ENCODE measurements at places on chromosomes 13 and 19.

DNA sequence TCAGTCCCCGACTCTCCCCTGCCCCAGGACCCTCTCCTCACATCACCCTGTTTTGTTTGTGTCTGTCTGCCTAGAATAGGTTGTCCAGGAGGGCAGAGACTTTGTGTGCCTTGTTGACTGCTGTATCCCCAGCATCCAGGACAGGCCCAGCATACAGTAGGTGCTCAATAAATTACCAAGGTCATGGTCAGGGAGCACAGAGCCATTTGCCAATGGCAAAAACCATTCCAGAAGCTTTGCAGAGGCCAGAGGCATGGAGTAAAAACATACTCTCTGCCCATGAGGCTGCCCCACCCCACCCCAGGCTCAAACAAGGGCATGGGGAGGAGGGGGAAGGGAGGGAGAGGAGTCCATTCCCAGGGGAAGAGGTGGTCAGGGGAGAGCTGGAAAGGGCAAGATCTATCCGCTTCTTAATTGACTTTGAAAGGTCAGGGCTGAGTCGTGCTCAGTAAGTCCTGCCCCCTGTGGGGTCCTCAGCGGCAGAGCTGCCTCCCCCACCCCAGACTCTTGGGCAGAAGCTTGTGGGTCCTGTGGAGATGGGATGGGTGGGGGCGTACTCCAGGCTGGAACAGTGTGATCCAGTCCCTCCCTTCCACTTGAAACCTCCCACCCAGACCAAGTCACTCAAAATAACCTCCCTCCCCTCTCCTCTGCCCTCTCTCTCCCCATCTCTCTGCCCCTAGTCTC, 4.4 kb downstream of the GPR4 start:
- DNase-seq: no peak

- DNase-seq: no peak
These were observed 140.6 kb downstream of the ZIC5 start for GRCh38 chr13:99830931-99831330.

DNA sequence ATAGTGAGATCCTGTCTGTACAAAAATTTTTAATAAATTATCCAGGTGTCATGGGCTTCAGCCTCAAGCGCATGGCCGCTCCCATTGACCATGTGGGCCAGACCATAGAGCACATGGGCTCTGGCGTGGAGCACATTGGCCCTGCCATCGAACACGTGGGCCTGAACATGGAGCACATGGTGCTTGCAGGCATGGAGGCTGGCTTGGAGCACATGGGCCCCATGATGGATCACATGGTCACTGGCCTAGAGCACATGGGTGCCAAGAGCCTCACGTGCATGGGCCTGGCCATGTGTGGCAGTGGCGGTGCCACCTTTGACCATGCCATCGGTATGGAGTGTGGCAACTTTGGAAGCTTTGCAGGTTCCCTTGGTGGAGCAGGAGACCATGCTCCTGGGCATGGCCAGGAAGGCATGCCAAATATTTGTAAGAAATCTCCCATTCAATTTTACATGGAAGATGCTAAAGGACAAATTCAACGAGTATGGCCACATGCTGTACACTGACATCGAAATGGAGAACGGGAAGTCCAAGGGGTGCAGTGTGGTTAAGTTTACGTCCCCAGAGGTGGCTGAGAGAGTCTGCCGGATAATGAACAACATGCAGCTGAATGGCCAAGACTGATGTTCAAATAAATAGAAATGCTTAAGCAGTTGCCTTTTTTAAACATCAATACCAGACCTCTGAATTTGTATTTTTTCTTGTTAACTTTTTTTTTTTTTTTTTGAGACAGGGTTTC, 21.3 kb upstream of the SLC1A5 start:
- DNase-seq: no peak

DNA sequence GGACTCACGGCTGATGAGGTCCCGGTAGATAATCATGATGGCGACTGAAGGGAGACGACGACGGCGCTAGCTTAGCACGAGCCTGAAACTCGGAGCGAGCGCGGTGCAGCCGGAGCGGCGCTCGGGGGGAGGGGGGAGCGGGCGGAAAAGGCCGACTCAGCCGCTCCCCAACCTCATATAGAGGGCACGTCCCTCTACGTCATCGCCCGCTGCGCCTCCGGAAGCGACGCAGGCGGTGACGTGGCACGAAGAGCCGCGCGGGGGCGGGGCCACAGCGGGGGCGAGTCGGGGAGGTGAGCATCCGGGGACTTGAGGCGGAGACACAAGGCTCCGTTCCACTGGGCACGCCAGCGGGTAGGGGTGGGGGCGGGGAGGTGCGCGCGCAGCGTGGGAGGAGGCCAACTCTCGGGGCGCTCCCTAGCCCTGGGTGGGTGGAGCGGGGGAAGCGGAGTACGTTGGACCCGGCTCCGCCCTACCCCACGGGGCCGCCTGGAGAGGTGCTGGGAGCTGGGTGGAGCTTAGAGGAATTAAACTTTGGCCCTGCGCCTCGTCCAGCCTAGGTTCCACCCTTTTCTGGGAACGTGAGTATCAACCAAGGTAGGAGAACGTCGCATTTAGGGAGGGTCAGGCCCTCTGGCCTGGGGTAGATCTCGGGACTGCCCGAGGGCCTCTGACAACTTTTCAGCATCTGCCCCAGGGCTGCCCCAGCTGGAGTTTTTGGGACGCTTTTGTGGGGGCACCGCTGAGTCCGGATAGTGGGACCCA, at the start of gene TPT1:
Gene TPT1, minus strand, starts transcription at position 150 of the 765 bp plus-strand sequence. Its CDS starts 114 bp downstream, at position 36.
- peak; percentile 99 for DNase-seq
